Kidney tubule cell (primary cell): ENCODE measurements at places on chromosomes 6 and 20.
A peak's percentile ranks its signal among the peaks of the same experiment; 100 is the strongest.

DNA sequence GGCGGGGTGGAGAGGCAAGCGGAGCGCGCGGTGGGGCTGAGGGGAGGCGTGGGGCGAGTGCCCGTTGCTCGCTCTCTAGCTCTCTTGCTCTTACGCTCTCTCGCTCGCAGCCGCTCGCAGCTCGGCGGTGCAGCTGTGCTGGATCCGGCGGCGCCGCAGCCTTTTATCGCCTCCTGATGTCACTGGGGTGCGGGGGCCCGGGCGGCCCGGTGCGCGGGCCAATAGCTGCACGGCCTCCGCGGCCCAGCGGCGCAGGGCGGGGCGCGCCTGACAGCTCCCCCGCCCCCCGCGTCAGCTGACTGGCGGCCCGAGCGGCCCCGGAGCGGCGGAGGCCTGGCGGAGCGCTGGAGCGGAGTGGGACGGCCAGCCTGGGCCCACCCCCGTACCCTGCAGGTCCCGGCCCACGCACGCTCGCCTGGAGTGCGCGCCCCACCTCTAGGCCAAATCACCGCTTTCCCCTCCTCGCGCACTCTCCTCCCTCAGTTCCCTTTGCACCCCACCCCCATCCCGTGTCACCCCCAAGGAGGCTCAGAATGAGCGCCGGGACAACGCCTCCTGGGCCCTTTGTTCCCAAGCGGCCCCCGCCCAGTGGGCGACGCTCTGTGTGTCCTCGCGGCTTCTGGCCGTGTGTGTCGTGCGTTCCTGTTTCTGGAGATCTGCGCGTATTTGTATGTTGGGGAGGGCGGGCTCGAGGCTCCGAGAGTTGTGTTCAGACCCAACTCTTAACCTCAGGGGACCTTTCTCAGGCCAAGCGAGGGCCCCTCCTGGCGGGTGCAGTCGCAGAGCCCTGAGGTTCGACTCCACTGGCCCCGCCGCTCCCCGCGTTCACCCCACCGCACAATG, at the start of gene MAFB:
Gene MAFB, minus strand, starts transcription at position 137 of the 843 bp plus-strand sequence. CDS start 386 bp downstream, outside the sequence.
- peak; percentile 78 for DNase-seq

- peak; percentile 9 for DNase-seq
Observed at GRCh38 chr6:164832410-164832809, 477.0 kb downstream of the C6orf118 start.

GRCh38 chr6:5257400-5257799, 3.4 kb downstream of the LYRM4 start:
- no peak for DNase-seq

DNA sequence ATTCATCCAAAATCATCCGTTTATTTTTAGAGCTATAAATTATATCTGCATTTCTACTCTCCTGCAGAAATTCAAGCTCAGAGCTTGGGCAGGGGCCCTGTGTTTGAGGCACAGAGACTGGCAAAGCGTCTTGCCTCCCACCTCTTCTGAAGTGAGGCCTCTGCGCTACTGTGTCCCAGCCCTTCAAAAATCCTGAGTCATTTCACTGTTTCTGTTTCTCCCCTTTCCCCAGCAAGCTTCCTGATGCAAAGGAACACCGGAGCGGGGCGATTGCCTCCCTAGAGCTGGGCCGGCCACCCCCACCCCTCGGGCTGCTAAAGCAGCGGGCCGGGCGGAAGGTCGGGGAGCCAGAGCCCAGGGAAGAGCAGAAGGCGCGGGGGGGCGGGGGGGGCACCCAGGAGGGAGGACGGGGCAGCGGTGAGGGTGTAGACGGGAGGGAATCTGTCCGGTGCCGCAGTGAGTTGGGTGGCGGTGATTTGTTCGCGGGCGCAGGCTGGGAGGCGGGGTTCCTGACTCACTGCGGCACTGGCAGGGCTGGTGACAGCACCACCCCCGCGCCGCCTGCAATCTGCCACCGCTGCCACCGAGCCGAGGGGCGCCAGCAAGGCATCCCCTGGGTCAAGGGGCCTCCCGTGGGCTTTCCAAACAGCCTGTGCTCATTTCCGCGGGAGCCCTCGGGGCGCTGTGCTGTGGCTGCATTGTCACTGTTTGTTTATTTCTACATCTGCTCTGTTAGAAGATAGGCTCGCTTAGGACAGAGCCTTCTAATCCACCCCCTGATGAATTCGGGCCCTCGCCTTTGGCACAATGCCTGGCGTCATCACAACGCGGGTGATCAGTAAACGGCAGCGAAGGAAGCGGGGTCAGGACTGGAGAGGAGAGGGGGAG, 46.5 kb upstream of the SNAP25 start:
- DNase-seq: peak; percentile 66

DNA sequence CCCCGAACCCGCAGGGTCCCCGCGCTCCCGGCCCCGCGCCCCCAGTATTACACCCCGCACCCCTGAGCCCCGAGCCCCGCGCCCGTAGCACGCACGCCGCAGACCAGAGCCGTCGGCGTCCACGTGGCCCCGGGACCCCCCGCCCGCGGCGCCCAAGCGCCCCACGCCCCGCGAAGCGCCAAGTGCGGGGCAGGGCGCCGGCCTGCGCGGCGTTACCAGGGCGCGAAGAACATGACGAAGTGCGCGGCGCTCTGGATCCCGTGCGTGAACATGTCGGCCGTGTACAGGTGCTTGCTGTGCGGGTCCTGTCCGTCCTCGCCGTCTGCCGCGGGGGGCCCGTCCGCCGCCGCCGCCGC, 312 bp downstream of the TXNDC5 start:
- no peak for DNase-seq

DNA sequence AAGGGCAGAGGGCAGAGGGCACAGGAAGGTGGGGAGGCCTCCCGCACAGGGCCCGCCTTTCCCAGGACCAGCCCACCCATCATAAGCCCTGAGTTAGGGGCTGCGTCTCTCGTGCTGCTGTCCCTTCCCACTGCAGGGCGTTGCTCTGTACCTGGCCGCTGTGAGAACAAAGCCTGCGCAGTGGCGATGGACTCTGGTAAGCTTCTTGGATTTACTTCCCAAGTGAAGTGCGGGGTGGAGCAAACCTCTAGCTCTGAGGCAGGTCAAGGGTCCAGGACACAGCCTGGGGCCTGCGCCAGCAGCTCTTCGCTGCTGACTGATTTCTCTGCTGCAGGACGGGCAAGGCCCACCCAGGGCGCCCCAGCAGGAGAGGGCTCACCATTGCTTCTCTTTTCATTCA, 23.9 kb downstream of the INSM1 start:
- DNase-seq: no peak

GRCh38 chr6:156416391-156416790, 360.8 kb upstream of the ARID1B start:
- no peak for DNase-seq

DNA sequence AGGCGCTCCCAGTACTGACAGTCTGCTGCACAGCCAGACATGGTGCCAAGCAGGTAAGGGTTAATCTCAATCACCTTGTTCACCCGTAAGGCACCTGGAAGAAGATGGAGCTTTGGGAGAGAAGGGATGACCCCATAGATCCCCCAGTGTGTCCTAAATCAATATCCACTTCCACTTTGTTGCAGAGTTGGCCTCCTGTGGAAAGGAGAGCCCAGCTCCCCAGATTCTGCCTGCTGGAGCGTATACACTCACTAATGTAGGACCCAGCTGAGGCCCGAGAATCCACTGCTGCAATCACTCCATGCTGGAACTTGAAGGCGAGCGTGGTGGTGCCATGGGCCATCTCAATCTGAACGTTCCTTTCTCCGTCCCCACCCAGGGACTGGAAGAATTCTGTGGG, 1.2 kb downstream of the PSMB8 start:
- DNase-seq: no peak

DNA sequence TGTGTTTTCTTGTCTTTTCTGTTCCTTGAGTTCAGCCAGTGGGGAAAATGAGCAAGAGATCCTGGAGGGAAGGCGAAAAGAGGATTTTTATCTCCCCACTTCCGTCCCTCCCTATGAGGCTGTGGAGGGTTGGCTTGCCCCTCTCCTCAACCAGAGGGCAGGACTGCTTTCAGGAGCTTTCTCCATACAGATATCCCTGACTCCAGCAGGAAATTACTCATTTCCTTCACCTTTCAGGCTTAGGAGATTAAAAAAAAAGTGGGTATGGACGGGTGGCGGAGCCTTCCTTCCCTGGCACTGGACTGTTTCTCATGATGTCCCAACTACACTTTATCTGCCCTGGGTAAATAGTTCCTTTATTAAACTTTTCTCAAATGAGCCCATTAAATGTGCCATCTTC, 241.2 kb downstream of the FRK start:
- DNase-seq: no peak

DNA sequence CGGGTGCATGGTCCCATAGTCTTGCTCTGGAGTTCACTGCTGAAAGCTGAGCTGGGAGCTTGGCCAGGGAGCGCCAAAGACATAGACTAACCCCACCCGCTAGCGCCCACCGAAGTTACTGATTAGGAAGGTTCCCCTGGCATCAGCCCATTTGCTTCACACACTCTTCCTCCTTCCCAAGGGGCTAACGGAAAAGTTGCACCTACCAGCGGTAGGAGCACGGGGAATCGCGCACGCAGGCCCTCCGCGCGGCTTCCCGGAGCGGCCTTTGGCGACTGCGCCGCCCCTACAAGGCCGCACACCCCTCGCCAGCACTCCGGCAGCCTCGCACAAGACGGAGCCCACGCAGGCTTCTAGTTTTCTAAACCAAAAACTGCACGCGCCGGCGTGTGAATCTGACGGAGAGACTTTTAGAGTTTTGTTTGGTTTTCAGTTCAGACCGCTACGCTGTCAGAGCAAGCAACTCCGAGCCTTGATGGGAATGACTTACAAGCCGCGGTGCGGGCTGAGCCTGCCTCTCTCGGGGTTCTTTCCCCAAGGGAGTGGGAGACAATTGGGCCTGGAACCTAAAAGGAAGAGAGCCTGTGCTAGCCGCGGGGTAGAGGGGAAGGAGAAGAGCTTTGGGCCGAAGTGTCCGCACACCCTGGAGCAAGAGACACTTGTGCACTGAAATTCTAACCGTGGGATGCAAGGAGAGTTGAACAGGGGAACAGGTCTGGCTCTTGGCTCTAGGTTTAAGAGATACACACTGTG, 891 bp upstream of the POU3F2 start:
- DNase-seq: peak; percentile 18

DNA sequence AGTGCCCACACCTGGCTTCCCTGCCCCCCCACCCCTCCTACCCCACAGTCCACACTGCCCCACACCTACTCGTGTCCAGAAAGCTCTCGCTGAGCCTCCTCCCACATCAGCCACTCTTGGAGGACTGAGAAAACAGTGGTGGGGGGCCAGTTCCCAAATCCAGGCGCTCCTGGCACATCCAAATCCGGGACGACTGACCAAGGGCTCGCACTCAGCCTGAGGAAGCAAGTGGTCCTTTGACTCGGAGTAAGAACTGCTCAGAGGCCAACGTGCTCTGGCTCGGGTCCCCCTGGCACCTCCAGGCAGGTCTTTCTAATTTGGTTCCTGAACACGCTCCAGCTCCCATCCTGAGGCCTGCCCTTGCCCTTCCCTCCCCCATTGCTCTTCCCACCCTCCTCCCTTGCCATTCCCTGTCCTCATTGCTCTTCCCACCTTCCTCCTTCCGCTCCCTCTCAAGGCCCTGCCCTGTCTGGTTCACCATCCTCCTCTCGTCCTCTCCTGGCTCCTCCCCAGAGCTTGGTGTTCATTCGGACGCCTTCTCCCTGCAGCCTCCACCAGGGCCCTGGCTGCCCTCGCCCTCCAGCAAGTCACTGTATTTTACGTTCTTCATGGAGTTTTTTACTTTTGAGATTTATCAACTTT, 83.6 kb downstream of the THBS2 start:
- no peak for DNase-seq

- DNase-seq: no peak
Observed at GRCh38 chr6:123176706-123177105, 180.7 kb downstream of the CLVS2 start.

- DNase-seq: no peak
Observed at GRCh38 chr6:102581378-102582124, 1188.0 kb downstream of the GRIK2 start.
